ENCODE measurements at places on chromosomes 2 and 18. TPM values are rescaled to one million over a fixed set of nuclear protein-coding genes. Genes with fewer than 3 reads are reported as not detected.

Gene UGT1A4
- total RNA-seq = not detected

Gene RGPD3
- total RNA-seq = 0.30 TPM

Gene TUBA4B
- not detected for total RNA-seq

Gene LHCGR
- 0.63 TPM for total RNA-seq

Gene OXER1
- 3.7 TPM for total RNA-seq

Gene PXDN
- 63.3 TPM for total RNA-seq

Gene POTEJ
- total RNA-seq = not detected

DNA sequence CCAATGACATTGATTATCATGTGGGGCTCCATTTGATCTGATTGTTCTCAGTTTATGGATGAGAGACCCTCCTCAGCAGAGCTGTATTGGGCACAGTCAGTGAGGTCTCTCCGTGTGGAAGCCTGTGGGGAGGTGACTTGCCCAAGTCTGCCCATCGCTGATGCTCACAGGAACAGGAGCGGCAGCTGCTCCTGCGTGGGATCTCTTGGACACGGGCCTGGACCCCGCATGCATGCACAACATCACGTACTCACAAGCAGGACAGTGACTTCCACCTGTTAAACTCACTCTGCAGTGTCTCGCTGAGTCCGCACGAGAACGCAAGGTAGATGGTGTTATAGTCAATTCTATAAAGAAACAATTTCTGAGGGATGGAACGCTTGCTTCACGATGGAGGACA is 55.0 kb downstream of the KCNF1 start:
- H3K27me3 ChIP-seq = no peaks in the 10 kb centered on the region
- H3K4me3 ChIP-seq = no peak overlapping the region
- no peaks in the 10 kb centered on the region for H3K4me1 ChIP-seq
- H3K36me3 ChIP-seq = no peaks in the 10 kb centered on the region
- no peak for DNase-seq
- H3K27ac ChIP-seq = no peak overlapping the region

- no peak overlapping the region for H3K4me3 ChIP-seq
- H3K4me1 ChIP-seq = no peaks in the 10 kb centered on the region
- no peaks in the 10 kb centered on the region for H3K27me3 ChIP-seq
Observed at GRCh38 chr2:234102112-234102511, 51.6 kb downstream of the SPP2 start.

DNA sequence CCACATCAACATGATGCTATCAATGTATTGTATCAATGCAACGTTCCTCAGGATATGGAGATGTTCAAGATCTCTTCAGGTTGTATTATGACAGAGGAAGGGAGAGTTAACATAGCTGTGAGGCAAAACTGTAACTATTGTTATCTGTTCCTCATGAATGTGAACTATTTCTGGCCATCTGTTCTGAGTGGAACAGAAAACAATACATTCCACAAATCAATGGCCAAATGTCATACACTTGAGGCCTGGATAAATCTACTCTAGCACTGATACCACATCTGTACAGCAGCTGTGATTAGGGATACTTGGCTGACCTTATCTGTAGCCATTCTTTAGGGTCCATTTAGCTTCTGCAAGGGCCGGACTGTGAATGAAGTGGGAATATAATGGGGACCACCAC is 447.9 kb downstream of the IRS1 start:
- DNase-seq = no peak
- no peaks in the 10 kb centered on the region for H3K27me3 ChIP-seq
- H3K36me3 ChIP-seq = no peaks in the 10 kb centered on the region
- H3K4me3 ChIP-seq = no peak overlapping the region
- no peaks in the 10 kb centered on the region for H3K4me1 ChIP-seq
- H3K27ac ChIP-seq = no peak overlapping the region

GRCh38 chr2:206275312-206276055 is 1.0 kb downstream of the ZDBF2 start:
- peaks cover 74% of the 10 kb centered on the region for H3K27me3 ChIP-seq
- no peak overlapping the region for H3K27ac ChIP-seq
- no peaks in the 10 kb centered on the region for H3K36me3 ChIP-seq
- H3K4me1 ChIP-seq = no peaks in the 10 kb centered on the region
- no peak for DNase-seq

DNA sequence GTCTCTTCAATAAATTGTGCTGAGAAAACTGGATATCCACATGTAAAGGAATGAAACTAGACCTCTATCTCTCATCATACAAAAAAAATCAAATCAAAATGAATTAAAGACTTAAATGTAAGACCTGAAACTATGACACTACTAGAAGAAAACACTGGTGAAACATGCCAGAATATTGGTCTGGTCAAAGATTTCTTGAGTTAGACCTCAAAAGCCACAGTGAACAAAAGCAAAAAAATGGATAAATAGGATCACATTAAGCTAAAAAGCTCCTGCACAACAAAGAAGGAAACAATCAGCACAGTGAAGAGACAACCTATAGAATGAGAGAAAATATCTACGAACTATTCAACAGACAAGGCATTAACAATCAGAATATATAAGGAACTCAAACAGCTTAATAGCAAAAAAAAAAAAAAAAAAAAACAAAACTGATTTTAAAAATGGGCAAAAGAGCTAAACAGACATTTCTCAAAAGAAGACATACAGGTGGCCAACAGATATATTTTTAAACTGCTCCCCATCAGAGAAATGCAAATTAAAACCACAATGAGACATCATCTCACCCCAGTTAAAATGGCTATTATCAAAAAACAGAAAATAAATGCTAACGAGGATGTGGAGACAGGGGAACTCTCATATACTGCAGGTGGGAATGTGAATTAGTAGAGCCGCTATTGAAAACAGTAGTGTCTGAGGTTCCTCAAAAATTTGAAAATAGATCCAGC is 66.3 kb downstream of the NCKAP1 start:
- no peaks in the 10 kb centered on the region for H3K27me3 ChIP-seq
- no peak overlapping the region for H3K27ac ChIP-seq
- DNase-seq = no peak
- H3K36me3 ChIP-seq = no peaks in the 10 kb centered on the region
- no peak overlapping the region for H3K4me3 ChIP-seq

GRCh38 chr2:111698089-111698488 is 185.9 kb downstream of the ANAPC1 start:
- H3K4me3 ChIP-seq = no peak overlapping the region
- H3K27me3 ChIP-seq = no peaks in the 10 kb centered on the region
- no peak for DNase-seq

GRCh38 chr2:523698-524270 is 153.4 kb downstream of the TMEM18 start:
- H3K4me1 ChIP-seq = no peaks in the 10 kb centered on the region
- no peak overlapping the region for H3K27ac ChIP-seq
- no peak overlapping the region for H3K4me3 ChIP-seq
- DNase-seq = no peak

GRCh38 chr18:24485681-24486080 is 25.2 kb downstream of the HRH4 start:
- H3K36me3 ChIP-seq = no peaks in the 10 kb centered on the region
- no peaks in the 10 kb centered on the region for H3K4me1 ChIP-seq
- H3K27ac ChIP-seq = no peak overlapping the region
- H3K4me3 ChIP-seq = no peak overlapping the region
- DNase-seq = no peak

DNA sequence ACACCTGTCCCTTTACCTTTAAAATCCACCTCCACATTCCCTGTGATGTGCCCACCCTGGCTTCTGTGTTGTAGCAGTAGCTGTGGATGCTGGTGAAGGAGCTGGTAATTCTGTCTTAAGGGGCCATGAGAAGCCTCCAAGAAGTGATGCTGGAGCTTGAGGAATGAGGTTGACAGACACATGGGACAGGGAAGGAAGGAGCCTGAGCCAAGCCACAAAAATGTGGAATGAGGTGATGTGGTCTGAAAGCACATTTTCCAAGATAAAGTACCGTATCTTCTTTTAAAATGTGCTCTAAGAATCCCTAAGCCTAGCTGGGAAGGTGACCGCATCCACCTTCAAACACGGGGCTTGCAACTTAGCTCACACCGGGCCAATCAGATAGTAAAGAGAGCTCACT is 31.2 kb downstream of the VWA3B start:
- H3K27me3 ChIP-seq = no peaks in the 10 kb centered on the region
- H3K27ac ChIP-seq = no peak overlapping the region
- H3K4me1 ChIP-seq = no peaks in the 10 kb centered on the region
- no peak for DNase-seq
- no peak overlapping the region for H3K4me3 ChIP-seq

DNA sequence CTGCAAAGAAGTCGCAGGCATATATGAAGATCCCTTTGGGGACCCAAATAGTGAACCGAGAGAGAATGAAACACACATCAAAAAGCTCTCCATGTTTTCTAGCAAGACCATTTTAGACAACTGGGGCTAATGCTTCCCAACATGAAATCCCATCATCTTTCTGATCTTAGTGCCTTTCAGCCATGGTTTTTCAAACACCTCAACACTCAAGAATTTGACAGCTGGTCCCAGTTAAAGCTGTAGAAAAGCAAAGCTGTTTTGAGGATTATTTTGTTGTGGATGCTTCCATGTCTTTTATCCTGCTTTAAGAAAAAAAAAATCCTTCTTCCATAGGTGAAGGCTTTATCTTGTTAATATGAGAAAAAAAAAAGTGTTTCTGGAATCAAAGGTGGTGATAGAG is 259.1 kb downstream of the STK39 start:
- H3K4me3 ChIP-seq = no peak overlapping the region
- no peak overlapping the region for H3K27ac ChIP-seq
- no peaks in the 10 kb centered on the region for H3K36me3 ChIP-seq
- H3K4me1 ChIP-seq = no peaks in the 10 kb centered on the region
- no peak for DNase-seq

DNA sequence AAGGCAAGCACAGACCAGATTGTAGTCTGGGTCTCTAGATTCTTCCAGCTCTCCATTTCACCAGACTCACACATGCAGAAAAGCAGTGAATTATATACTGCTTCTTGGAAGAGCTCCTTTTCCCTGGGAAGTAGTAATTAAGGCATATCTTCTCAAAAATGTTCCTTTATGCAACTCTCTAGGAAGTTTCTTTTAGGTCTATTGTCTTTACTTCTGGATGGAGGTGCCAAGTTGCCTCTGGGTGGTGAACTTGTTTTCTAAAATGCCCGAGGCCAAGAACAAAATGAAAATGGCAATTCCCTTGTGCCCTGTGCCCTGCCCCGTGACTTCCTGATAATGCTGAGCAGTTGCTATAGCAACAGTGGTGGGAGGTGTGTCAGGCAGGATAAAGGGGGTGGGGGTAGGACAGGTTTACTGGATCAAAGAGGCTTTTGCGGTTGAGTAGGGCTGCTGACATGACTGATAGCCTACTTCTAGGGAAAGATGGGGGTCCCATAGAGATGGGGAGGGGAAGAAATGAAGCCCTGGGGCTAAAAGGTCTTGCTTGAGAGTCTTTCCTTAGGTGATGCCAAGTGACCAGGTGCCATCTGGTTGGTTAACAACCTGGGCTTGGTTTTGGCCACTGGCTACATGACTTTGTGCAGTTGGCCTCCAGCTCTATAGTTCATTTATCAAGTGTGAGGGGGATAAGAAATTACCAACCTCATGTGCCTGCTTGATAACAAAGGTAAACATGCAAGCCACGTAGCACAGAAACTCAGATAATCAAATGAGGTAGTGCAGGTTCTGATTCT is 11.8 kb downstream of the IGFBP2 start:
- H3K4me1 ChIP-seq = peaks cover 11% of the 10 kb centered on the region
- H3K36me3 ChIP-seq = no peaks in the 10 kb centered on the region
- no peak for DNase-seq
- peak overlapping the region; percentile 63 for H3K27ac ChIP-seq
- no peaks in the 10 kb centered on the region for H3K27me3 ChIP-seq
- no peak overlapping the region for H3K4me3 ChIP-seq

GRCh38 chr18:28399781-28400362 is 222.9 kb upstream of the CDH2 start:
- no peak for DNase-seq
- no peaks in the 10 kb centered on the region for H3K4me1 ChIP-seq
- no peaks in the 10 kb centered on the region for H3K27me3 ChIP-seq
- no peak overlapping the region for H3K27ac ChIP-seq
- no peak overlapping the region for H3K4me3 ChIP-seq
- H3K36me3 ChIP-seq = no peaks in the 10 kb centered on the region

- H3K27me3 ChIP-seq = no peaks in the 10 kb centered on the region
- H3K36me3 ChIP-seq = no peaks in the 10 kb centered on the region
- no peak for DNase-seq
- peaks cover 38% of the 10 kb centered on the region for H3K4me1 ChIP-seq
- H3K4me3 ChIP-seq = no peak overlapping the region
- no peak overlapping the region for H3K27ac ChIP-seq
Observed at GRCh38 chr2:99640635-99641151, 150.9 kb upstream of the REV1 start.

- no peaks in the 10 kb centered on the region for H3K4me1 ChIP-seq
- no peak overlapping the region for H3K27ac ChIP-seq
- DNase-seq = no peak
- no peak overlapping the region for H3K4me3 ChIP-seq
Observed at GRCh38 chr2:62362561-62362960, 143.4 kb downstream of the TMEM17 start.

- H3K27ac ChIP-seq = no peak overlapping the region
- peaks cover 1% of the 10 kb centered on the region for H3K4me1 ChIP-seq
- no peaks in the 10 kb centered on the region for H3K27me3 ChIP-seq
- no peaks in the 10 kb centered on the region for H3K36me3 ChIP-seq
- no peak for DNase-seq
Observed at GRCh38 chr2:16671760-16672159, 6.1 kb upstream of the CYRIA start.

GRCh38 chr2:219916281-219916680 is 288.9 kb downstream of the SLC4A3 start:
- no peaks in the 10 kb centered on the region for H3K27me3 ChIP-seq
- no peak overlapping the region for H3K4me3 ChIP-seq
- DNase-seq = no peak
- H3K27ac ChIP-seq = no peak overlapping the region
- no peaks in the 10 kb centered on the region for H3K4me1 ChIP-seq

GRCh38 chr2:60465736-60466135 is 87.7 kb downstream of the BCL11A start:
- H3K27ac ChIP-seq = no peak overlapping the region
- no peak for DNase-seq
- no peaks in the 10 kb centered on the region for H3K27me3 ChIP-seq
- no peaks in the 10 kb centered on the region for H3K4me1 ChIP-seq

DNA sequence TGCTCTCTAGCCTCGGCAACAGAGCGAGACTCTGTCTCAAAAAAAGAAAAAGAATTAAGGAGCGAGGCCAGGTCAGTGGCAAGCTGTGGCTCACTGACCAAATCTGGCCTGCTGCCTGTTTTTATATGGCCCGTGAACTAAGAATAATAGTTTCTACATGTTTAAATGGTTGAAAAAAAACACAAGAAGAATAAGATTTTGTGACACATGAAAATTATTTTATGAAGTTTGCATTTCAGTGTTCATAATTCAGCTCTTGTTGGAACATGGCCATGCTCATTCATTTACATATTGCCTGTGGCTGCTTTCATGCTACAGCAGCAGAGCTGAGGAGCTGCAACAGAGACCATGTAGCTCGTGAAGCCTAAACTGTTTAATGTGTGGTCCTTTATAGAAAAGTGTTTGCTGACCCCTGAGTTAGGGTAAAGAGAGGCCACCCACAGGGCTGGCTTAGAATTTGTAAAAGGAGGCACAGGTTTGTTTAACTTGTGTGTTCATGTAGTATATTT is 59.5 kb downstream of the MFSD6 start:
- no peak for DNase-seq
- H3K4me3 ChIP-seq = no peak overlapping the region
- H3K27ac ChIP-seq = peak overlapping the region; percentile 18
- peaks cover 29% of the 10 kb centered on the region for H3K4me1 ChIP-seq
- peaks cover 11% of the 10 kb centered on the region for H3K36me3 ChIP-seq

- H3K27me3 ChIP-seq = no peaks in the 10 kb centered on the region
- H3K27ac ChIP-seq = no peak overlapping the region
- no peak overlapping the region for H3K4me3 ChIP-seq
- no peaks in the 10 kb centered on the region for H3K4me1 ChIP-seq
- DNase-seq = no peak
- no peaks in the 10 kb centered on the region for H3K36me3 ChIP-seq
Observed at GRCh38 chr2:185219981-185220380, 518.6 kb upstream of the FSIP2 start.
